ENCODE measurements at places on chromosomes 5 and 9.

- no peak for DNase-seq
These were observed 371.1 kb upstream of the ZNF608 start for GRCh38 chr5:125117566-125117965.

GRCh38 chr5:95530416-95530815, 24.4 kb downstream of the SKIC3 start:
- DNase-seq, result no peak

DNA sequence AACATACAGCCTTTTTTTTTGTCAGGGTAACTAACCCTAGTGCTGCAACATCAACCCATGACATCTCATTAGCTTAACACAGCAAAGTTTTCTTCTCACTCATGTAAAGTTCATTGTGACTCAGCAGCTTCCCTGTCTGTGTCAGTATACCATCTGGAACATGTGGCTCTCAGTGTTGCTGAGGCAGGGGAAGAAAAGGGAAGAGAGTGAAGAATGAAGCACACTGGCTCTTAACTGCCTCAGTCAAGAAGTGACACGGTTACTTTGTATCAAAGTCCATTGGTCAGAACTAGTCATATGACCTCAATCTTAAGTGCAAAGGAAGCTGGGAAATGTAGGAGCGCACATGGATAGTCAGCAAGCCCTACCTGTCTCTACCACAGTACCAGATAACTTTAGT, 185.0 kb upstream of the ELL2 start:
- DNase-seq, result no peak

GRCh38 chr9:110755179-110755578, 86.6 kb downstream of the MUSK start:
- no peak for DNase-seq

- DNase-seq, result no peak
These were observed 70.0 kb downstream of the DMAC1 start for GRCh38 chr9:7729371-7730163.

DNA sequence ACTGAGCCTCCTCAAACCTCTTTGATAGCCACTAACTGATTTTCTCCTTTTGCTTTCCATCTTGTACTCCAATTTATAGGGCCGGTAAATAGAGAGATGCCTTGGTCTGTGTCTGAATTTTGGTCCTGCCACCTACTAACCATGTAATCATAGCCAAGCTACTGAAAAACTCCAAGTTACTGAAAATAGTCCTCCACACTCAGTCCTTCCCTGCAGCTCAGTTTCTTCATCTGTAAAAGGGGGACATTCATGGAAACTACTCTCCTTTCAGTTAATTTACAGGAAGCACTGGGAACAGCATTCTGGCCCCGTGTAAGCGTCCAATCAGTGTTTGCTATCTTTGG, 30.0 kb upstream of the TGFBR1 start:
- DNase-seq, result no peak

- no peak for DNase-seq
These were observed 428.3 kb upstream of the CDH6 start for GRCh38 chr5:30765227-30765626.

DNA sequence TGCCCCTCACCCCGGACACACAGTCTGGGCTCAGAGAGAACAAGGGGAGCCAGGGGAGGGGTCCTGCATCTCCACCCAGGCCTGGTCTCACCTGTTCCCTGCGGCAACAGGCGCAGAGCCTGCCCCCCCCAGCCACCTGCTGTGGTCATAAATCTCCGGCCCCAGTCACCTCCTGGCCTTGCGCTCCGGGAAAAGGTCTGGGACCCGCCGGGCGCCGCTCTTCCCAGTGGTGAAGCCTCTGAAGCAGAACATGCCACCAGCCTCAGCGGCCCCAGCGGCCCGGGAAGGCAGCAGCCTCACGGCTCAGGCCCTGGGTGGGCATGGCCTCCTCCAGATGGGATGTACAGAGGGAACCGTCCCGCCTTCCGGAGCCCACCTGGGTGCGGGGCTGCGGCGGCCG, 20.6 kb downstream of the NOTCH1 start:
- no peak for DNase-seq

DNA sequence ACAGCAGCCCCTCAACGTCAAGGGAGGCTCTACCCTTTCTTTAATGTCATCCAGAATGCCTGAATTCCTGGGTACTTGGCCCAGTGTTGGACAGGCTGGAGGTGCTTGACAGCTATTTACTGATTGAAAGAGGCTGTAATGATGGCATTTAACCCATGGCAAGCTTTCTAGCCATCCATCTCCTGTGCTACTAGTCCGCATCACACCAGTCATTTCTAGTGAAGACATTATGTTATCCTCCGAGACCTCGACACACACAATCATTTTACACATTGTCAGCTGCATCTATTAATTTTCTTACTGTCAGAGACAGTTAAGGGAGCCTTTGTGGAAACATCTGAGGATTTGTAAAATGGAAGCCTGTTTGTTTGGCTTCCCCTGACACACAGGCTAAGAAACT, 149.3 kb upstream of the FSTL4 start:
- no peak for DNase-seq

DNA sequence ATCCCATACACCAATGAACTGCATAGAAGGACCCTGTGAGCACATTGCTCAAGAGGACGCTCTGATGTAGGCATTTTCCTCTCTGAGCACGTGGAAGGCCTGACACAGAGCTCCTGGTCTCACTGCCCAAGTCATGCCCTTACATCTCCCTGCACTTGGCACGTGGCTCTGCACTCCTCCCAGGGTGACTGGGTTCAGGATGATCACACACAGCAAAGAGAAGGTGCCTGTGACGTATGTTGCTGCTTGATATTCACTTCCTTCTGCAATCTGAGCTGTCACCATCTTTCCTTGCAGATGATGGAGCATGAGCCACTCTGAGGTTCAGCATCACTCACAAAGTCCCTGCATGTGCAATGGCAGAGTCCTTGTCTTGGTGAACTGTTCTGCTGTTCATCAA, 125.2 kb downstream of the FSTL4 start:
- DNase-seq, result no peak

GRCh38 chr9:83155733-83156132, 92.8 kb upstream of the RASEF start:
- no peak for DNase-seq

DNA sequence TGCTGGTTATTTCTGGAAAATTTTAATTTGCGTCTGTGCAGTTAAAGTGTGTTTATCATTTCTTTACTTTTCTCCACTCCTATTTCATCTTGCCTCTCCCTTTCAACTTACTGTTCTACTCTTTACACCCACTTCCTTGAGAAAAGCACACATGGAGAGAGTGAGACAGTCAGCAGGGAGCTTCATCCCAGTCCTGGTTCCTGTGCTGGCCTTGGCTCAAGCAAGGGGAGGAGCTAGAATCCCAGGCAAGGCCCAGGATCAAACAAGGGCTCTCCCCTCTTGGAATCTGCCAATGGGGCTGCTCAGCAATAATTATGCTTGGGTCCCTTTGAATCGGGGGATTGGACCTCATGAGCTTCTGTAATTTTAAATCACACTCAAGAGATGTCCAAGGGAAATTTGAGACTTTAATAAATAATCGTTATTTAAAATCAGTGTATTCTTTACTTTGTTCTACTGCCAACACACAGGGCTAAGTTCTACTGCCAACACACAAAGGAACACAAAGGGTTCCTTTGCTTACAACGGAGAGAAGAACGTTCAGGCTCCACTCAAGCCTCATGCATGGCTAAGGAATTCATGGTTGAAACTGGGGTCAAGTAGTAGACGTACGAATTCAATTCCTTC, 439.3 kb upstream of the DAB2 start:
- no peak for DNase-seq

DNA sequence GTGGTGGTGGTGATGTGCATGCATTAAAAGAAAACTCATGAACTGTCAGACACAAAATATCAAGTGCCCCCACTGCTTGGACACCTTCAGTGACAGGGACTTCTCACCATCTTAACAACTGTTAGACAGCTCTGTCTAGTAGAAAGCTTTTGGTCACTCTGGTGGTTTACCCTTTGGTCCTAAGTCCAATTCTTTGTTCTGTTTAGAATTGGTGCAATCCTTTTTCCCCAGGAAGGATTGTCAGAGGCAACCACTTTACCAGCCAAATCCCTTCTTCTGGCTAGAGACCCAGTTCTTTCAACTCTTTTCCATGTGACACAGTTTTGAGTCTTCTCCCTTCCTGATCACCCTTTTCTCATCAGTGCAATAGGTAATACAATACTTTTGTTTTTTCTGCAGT, 140.2 kb downstream of the SEC61B start:
- no peak for DNase-seq

- DNase-seq, result no peak
These were observed 18.4 kb downstream of the USP20 start for GRCh38 chr9:129853614-129854013.

GRCh38 chr9:133003671-133004090, 25.2 kb downstream of the GFI1B start:
- DNase-seq, result no peak

GRCh38 chr9:21611891-21612290, 129.8 kb upstream of the IFNE start:
- DNase-seq, result no peak

GRCh38 chr9:35180801-35181200, 19.0 kb downstream of the UNC13B start:
- no peak for DNase-seq

- no peak for DNase-seq
These were observed 33.5 kb upstream of the SHOC1 start for GRCh38 chr9:111828193-111828592.

DNA sequence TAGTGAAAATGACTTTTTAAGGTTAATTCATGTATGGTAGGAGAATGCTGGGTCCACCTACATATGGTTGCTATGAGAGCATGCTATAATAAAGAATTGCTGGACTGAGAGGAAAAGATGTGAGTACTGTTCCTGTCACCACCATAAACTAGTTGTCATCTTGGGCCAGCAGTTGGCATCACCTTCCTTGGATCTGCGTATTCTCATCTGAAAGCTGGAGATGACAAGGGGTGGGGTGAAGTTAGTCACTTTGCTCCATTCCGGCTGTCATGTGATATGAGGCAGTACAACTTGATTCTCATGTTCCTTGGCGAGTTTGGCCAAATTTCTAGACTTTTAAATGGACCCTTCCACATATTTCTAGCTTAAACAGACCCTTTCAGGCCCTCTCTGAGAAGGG, 33.3 kb downstream of the PIP5K1B start:
- no peak for DNase-seq

- no peak for DNase-seq
These were observed 25.5 kb downstream of the CTSL start for GRCh38 chr9:87751423-87751822.

DNA sequence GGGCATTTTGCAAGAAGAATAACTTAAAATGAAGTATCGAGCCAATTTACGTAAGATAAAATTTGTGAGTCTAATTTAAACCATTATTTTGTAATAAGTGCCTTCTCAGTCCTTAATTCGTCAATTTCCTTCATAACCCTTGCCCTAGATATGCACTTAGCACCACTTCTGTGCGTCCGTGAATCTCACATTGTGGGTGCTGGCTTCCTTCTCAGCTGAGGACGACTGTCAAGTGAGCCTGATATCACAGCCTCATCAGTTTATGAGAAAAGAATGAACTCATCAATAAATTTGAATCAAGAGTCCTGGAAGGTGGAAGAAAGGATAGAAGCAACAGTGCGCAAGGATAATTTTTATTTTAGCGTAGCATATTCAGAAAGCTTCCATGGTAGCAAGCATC, 64.5 kb downstream of the MARCHF11 start:
- no peak for DNase-seq

GRCh38 chr9:76101491-76101890, 211.0 kb downstream of the PCSK5 start:
- DNase-seq, result peak; percentile 22

GRCh38 chr5:34771076-34771475, 67.9 kb upstream of the TTC23L start:
- DNase-seq, result no peak

DNA sequence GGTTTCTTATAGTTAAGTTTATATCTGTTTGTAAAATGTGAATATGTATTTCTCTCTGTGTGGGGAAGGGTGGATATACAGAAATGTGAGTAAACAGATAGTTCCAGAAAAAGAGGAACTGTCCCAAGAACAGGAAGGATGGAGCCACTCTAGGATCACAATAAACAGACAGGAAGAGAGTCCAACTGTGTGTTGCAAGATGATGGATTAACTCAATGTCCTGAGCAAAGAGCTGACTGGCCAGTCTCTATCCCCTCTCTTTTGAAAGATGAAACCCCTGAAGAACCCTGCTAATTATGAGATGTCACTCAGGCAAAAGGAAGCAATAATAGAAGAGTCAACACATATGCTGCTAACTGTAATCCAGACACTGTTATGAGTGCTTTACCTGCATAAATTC, 202.7 kb downstream of the SEMA6A start:
- DNase-seq, result no peak

DNA sequence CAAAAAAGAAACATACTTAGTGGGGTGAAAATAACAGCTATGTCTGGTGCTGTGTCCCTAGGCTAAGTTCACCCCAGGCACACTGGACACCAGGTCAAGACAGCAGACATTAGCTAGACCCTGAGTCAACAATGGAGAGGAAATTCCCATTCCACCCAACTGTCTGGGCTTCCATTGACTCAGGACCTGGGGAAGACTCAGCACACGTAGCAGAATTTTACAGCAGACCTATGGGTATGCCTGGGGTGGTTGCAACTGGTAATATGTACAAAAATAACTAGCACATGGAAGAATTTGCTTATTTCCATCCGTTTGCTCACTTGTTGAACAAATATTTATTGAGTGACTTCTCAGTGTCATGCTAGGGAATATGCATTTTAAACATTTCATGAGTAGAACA, 117.0 kb downstream of the GAS1 start:
- DNase-seq, result no peak

DNA sequence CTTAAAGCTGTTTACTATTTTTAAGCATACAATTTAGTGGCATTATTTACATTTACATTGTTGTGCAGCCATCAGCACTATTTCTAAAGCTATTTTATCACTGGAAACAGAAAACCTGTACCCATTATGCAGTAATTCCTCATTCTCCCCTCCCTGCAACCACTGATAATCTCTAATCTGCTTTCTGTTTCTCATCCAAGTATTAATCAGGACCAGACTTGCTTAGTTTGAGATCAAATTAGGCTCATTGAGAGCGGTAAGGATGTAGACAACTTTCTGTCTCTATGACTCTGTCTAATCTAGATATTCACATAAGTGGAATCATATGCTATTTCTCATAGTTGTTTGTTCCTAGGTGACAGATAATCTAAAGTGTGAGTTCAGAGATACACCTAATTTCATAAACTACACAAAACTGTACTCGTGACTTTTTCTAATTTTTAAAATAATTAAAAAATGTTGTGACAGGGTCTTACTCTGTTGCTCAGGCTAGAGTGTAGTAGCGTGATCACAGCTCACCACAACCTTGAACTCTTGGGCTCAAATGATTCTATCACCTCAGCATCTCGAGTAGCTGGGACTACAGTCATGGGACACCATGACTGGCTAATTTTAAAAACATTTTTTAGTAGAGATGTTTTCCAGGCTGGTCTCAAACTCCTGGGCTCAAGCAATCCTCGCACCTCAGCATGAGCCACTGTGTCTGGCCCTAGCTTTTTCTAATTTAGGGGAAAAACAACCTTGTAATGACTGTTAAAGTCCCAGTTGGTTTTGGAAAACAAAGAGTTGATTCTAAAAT, 37.6 kb downstream of the BDP1 start:
- no peak for DNase-seq

Measured in renal pelvis (tissue), 12 donors.